ENCODE measurements at places on chromosomes 2 and 18.

GRCh38 chr2:117850015-117850414 lies 35.5 kb downstream of the DDX18 start:
- no peak for DNase-seq

DNA sequence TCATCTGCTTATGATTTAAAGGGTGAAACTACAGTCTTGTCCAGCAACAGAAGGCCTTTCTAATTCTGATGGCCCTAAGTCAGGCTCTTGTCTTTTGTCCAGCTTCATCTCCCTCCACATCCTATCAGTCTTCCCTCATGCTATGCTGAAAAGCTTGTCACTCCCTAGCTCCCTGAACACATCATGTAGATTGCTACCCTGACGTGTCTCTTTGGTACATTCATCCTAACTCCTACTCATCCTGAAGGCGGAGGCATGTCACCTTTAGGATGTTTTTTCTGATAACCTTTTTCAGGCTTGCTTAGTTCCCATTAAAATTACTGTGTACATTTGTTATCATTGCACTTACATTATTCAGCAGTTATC lies 78.4 kb upstream of the ARL5A start:
- no peak for DNase-seq

DNA sequence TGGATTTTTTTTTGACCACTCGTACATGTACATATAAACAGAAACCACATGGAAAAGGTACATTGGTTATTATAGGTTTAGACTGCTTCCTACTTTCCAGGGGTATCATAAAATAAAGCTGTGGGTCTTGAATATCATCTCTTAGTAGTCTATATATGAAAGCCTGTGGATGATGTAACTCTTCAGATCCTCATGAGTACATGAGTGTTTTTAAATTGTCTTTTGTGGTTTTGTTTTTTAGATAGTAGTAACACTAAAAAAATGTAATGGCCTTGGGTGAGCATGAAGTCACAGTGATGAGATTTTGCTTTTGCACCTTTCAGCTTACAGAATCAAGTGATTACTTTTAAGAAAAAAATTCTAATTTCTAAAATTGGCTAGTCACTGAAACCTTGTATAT lies 80.2 kb downstream of the RAB3GAP1 start:
- no peak for DNase-seq

DNA sequence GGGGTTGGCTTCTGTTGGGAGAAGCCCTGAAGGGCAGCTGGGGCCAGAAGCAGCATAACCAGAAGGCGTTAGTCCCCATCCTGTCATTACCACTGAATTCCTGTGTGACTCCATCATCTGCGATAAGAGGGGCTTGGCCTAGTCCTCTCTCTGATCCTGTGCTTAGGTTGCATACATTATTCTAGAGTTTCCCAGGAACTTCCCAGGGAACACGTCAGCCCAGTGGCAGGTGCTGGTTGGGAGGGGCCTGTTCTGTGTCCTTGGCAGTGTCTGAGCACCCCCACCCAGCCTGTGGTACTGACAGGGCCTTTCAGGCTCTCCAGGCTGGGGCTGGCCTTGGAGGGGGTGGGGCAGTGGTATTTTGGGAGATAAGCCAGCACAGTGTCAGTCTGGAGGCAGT lies 4.5 kb upstream of the TOGARAM2 start:
- DNase-seq, result no peak

GRCh38 chr2:64632835-64633819 lies 20.6 kb downstream of the SERTAD2 start:
- no peak for DNase-seq

DNA sequence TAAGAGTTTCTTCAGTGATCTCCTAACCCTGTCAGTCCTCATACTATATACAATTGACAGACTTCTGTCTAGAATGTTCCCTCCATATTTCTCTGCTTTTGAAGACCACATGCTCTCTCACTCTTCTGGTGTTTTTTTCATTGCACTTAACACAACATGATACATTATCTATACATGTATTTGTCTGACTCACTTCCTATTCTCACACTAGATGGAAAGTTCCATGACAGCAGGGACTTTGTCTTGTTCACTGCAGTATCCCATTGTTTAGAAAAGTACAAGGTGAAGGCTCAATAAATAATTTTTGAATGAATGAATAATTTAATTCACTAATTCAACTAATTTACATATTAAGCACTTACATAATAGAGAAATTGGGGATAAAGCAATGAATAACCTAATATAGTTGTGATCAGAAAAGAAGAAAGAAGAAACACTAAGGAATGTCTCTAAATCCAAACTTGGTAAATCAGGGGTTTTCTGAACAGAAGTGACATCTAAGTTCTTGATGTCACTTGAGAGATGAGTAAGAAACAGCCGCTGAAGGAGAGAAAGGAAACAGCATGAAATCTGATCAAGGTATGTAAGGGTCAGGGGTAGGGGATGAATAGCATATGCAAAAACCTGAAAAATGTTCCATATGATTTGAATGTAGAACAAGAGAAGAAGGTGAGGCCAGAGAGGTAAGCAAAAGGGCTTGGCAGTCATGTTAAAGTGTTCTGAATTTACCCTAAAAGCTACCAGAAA lies 42.4 kb downstream of the MBD2 start:
- no peak for DNase-seq

DNA sequence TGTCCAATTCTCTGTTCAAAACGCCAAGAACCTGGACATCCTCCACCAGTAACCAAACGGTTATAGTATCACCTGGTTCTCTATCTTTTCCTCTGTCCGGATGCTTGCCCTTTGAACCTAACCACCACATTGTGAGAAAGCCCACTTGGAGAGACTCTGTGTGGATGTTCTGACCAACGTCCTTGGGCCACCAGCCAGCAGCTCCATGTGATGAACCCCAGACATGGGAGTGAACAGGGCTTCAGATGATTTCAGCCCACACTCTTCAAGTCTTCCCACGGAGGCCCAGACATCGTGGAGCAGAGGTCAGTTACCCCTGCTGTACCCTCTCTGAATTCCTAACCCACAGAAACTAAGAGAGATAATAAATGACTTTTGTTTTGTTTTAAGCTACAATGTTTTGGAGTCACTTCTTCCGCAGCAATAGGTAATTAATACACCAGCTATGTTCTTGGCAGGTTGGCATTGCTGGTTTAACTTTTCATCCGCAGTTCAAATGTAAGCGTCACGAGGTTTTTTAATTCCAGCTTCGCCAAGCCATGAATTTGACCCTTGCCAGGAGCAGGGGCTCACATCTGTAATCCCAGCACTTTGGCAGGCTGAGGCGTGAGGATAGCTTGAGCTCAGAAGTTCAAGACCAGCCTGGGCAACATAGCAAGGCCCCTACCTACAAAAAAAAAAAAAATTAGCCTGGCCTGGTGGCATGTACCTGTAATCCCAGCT lies 36.1 kb upstream of the ZNF532 start:
- no peak for DNase-seq

DNA sequence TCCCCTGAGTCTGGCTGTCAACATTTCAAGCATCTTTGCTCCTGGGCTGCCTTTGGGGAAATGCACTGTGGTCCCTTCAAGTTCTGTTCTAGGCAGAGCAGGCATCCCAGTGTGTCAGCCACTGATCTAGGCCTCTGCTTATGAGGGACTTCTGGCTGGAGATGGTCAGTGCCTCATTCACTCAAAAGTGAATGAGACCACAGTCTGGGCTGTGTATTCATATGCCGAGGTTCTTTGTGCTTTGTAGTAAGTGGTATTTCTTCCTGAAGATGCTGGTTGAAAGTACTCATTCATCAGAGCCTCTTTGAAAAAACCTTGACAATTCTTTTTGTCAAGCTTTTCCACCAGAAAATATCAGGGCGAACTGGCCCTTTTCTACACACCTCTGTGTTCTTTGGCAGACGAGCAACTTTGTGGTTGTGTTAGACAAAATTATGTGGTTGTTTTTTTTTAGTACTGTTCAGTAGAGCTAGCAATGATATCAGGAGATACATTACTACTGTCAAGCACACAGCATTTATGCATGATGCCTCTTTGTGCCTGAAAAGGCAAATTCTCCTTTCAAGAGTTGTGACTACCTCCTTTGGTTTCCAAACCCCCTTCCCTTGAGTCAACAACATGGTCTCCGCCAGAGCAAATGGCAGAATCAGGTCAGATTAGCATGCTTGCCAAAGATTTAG lies 510.9 kb upstream of the NRP2 start:
- DNase-seq, result no peak

DNA sequence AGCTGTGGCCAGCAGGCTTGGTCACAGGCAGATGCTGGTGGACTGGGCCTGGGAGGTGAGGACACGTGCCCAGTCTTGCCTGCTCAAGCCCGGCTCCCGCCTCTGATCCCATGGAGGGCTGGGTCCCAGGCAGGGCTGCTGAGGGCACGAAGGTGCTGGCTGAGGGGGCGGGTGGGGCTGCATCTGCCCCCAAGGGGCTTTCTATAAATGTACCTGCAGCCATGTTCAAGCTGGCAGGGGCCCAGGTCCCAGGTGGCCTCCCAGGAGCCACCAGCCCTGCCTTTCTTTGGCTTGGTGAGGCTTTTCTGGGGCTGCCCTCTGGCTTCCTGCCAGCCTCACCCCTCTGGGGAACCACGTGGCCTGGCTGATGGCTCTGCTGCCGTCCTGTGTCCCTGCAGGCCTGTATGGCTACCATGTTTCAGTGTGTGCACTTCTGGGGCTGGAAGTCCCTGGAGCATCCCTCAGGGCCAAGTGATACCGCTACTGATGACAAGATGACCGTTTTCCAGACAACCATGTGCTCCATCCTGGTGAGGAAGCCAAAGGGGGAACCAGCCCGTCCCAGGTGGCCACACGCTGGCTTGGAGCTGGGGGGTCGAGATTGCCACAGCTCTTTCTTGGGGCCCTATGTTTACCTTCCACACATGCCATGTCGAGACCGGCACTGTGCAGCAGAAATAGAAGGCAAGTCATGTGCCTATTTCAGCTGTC lies 23.2 kb downstream of the HJURP start:
- DNase-seq, result no peak

DNA sequence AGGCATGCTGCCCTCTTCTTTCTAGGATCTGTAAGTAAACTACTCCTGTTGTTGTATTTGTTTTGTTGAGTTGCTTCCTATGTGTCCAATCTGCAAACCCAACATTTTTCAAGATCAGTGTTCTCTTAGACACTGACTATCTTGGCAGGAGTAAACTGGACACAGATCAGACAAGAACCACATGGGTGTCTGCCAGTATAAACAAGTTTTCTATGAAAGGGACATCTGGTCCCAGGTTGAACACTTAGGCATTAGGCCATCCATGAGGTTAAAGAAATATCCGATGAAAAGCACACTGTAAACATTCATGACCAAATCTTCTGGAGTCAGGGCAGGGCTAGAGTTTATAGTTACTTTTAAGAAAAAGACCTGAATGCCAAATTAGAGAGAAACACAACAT lies 441.8 kb downstream of the NYAP2 start:
- no peak for DNase-seq

DNA sequence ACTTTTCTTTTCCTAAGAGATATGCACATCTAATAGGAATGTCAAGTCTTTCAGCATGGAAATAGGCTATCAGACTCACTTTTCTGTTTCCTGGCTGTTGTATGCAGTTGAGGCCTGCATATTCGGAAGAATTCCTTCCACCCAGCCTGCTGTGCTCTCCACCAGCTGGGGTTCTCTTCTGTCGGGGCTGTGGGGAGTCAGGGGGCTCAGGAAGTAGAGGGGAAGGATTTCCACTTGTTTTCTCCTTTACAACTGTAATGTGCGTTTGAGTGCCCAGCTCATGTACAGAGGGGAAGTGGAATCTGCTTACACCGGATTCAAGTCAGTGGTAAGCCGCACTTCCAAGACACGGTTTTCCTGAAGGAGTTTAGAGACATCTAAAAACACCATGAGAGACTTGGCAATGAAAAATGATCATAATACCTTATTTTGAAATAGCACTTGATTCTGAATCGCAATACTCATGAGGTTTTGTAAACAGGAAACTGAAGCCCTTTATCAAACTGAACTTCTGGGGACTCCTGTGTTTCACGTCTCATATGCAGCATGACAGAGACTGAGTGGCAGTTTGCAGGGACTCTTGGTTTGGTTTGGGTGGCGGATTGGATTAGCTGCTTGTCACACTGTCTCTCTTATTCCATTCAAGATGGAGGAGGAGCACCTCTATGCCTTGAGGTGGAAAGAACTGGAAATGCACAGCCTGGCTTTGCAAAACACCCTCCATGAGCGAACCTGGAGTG lies 90.4 kb downstream of the MTCL1 start:
- no peak for DNase-seq

DNA sequence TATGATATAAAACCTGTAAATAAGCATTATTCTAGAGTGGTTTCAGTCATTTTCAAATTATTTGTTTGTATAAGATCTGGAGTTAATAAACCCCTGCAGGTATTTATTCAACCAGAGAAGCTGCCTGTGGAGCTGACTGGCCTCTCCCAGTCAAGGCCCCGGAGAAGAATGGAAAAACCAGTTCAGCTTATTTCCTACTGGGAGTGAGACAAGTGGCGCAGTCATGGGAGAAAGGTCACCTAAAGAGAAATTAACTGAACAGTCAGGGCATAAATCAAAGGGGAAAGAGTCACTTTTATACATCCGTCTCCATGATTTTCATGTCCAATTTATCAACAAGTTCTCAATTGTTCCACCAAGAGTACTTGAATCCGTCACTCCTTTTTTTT lies 240.9 kb downstream of the RNF152 start:
- no peak for DNase-seq

DNA sequence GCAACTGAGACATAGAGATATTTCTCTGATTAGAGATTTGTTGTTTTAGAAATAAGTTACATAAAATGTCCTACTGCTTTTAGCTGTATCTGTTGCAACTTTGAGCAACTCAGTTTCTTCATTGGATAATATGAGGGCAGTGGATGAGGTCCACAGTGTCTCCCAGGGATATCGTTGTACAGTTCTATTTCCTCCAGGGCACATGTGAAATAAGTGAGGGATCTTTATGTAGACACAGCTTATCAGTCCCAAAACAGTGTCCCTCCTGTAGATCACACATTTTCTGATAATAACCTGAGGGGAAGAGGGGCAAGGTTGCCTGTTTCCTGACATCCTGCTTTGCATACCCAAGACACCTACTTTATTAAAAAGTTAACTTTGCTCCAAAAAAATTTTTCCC lies 1231.2 kb upstream of the ZEB2 start:
- no peak for DNase-seq

DNA sequence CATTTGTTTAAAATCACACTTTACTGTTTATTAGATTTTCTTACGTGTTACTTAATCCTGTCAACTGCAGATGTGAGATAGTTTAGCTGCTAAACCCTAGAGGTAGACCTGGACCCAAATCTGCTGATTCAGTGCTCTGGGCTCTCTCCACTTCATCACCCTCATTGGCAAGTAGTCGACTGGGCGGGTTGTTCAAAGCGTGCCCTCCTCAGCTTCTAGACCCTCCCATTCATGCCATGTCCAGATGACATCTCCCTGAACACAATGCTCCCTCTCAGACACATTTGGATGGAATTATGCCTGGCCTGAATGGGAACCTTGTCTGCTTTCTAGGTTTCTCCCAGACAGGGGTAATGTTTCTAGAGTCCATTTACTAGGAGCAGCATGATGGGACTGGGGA lies 43.7 kb downstream of the RPIA start:
- DNase-seq, result no peak

DNA sequence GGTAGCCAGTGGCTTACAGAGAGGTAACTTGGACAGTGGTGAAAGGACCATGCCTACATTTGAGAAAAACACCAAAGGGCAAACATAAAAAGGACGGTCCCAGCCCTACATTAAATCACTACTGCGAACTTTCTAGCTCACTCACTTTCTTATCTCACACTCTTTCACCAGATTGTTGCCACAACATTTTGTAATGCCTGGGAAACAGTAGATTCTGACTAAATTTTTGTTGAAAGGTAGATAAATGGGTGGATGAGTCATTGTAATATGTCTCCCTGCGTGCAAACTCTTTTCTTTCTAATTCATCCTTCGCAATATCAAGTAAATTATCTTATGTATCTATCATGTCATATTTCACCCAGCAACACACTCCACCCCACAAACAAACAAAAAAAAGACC lies 192.2 kb downstream of the IRS1 start:
- no peak for DNase-seq

Measured in cerebellar nuclear complex (tissue), 1 donor.